Lung microvascular endothelial cell (primary cell): ENCODE measurements at places on chromosomes 13 and 19. TPM values are rescaled to one million over a fixed set of nuclear protein-coding genes. Genes with fewer than 3 reads are reported as not detected.
A peak's percentile ranks its signal among the peaks of the same experiment; 100 is the strongest.

DNA sequence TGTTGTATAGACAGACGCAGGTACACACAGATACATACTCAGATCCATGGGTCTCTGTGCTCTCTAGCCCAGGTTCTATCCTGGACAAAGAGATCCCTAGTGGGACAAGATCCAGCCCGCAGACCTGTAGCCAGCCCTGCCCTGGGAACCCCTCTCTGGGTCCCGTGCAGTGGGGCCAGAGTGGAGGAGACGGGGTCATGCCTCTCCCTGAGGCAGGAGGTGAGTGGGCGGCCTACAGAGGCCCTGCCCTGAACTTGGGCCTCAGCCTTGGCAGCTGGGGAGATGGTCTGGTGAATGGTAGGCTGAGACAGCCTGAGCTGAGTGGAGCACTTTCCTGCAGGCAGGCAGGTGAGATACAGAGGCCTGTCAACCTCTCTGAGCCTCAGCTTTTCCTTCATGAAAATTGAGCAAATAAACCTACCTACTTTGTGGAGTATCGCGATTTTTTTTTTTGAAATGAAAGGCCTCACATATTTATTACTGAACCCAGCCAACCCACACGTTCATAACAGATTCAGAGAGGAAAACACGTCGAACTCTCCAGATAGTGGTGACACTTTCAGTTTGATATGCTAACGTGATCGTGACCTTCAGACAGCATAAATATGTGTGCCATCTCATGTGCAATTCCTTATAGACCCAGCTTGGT, 3.4 kb upstream of the JUND start:
- no peak for DNase-seq

- DNase-seq, result peak; percentile 48
Measured at GRCh38 chr13:45482571-45483173, 17.9 kb downstream of the COG3 start.

- no peak for DNase-seq
Measured at GRCh38 chr13:111534751-111535522, 214.5 kb downstream of the TEX29 start.

DNA sequence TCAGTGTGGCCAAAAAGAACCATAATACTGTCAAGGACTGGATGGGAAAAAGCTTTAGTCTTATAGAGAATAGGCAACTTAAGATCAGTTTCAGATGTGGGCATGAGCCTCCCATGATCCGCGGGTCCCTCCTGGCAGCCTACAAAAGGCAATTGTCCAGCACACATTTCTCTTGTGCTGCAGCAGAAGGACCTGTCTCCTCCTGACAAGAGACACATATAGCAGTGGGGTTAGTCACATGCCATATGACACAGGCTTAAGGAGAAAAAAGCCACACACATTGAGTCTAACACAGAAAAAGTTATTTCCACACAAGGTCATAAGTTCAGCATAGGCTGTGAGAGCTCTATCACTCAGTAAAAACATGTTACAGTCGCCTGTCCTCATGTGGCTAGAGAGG, 1378.7 kb upstream of the PRR20A start:
- no peak for DNase-seq

DNA sequence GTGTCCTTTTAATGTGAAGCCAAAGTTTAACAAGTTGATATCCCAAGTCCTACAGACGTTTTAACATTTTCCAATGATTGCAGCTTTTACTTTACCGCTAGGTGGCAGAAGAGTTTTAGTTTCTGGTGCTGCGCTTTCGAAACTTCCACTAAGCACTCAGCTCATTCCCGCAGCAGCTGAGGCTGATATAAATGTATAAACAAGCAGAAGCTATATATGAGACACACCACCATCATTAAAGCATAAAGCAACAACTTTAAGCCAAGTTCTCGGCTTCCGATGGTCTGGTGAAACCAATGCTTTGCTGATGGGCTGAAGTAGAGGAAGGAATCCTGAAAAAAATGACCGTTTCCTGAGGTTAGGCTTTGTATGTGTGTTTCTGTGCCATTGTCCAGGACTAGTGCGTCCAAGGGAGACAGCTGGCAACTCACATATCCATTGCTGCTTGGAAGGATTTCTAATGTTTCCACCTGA, 753.9 kb downstream of the OLFM4 start:
- peak; percentile 46 for DNase-seq

DNA sequence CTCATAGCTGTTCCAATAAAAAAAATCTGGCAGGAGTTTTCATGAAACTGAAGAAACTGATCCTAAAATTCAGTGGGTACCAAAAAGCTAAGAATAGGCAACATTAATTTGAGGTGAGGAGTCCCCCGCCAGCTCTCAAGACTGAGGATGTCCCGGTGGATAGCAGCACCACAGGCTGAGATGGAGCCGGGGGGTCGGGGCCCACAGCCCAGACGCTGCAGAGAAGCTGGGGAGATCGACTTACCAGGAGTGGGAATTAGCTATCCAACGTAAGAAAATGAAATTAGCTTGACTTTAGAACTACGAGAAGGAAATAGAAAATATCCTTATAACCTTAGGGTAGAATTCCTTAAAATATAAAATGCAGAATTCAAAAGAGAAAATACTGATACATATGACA, 23.2 kb upstream of the DCUN1D2 start:
- no peak for DNase-seq

Gene SIGLEC5
- not detected in 2 replicates for total RNA-seq

DNA sequence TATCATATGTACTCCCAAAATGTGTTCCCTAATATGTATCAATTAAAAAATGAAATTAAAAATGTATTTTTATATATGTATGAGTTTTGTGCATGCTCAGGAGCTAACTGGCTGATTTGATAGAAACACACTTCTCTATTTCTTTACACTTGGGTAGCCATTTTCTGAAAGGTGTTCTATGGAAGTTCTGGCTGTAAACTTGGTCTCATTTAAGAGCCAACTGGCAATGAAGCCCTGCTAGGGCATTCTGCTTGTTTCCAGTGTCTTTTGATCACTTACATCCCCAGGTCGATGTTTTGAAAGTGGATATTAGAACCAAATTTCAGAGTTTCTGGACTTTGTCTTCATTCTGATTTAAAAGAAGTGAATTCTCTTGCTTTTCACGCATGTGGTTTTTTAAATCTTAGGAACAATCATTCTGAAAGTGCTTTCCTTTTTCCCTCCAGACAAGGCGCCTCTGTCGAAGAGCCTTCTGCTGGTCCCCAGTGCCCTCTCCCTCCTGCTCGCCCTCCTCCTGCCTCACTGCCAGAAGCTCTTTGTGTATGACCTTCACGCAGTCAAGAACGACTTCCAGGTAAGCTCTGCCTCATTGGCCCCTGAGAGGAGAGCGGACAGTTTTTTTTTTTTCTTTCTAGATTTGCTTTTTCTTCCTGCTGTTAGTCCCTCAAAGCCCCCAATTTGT, 20.1 kb downstream of the GPR18 start:
- DNase-seq, result no peak

GRCh38 chr13:114339857-114340534, 25.7 kb downstream of the CHAMP1 start:
- peak; percentile 47 for DNase-seq

Gene TLE2
- 7.2 and 17.5 TPM in 2 replicates for total RNA-seq

Gene CEACAM6
- total RNA-seq, result not detected in 2 replicates

DNA sequence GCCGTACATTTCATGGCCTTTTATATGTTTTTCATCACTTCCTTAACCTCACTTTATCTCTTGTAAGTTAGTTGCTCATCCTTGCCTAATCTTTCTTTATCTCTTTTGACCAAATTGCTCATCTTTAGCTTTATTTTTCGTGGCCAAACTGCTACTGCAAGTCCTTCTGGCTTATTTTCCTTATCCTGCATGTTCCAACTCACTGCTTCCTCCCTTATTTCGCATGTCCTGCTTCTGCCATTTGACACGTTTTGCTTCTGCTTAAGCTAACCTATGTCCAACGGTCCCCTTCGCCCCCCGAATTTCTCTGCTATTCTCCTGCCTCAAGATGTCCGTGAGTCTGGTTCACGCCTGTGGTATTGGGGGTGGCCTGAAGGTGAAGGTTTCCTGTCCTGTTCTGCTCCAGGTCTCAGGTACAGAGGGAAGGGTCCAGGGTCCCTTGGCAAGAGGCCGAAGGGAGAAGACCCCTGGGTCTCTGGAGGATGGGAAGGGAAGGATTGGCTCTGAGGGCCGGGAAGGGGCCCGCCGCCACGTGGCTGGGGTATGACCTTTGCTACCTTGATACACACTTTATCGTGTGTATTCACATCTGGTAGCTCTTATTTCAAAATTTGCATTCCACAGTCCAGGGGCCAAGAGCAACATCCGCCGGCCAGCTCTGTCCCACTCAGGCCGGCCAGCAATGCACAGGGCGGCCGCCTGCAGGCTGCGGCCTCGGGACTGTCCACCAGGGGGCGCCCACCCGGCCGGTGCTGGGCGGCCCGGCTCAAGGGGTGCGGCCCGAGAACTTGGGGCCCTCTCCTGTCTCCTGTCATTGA, 2.9 kb upstream of the C19orf85 start:
- peak; percentile 45 for DNase-seq

Gene COL4A1
- total RNA-seq, result 836 and 1,068 TPM in 2 replicates

Gene ZNF132
- total RNA-seq, result 4.1 and 6.9 TPM in 2 replicates

DNA sequence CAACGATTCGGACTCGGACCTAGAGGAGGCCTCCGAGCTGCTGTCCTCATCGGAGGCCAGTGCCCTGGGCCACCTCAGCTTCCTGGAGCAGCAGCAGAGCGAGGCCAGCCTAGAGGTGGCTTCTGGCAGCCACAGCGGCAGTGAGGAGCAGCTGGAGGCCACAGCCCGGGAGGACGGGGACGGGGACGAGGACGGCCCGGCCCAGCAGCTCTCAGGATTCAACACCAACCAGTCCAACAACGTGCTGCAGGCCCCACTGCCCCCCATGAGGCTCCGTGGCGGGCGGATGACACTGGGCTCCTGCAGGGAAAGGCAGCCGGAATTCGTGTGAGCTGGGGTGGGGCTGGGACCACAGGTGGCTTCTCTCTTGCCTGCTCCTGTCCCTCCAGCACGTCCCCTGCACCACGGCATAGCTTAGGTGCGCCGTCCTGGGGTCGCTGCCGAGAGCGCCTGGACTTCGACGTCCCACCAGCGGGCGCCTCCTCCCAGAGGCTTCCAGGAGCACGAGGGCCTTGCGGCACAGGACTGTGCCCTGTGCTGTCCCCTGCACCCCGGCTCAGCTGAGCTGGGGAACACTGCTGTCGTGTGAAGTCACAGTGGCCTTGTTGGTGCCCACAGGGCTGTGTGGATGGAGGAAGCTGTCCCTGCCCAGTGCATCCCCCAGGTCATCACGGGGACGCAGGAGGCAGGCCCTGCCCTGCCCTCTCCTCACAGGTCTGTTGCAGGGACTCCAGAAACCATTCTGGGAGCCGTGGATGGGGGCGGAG, 9.3 kb downstream of the POLR2E start:
- no peak for DNase-seq

- no peak for DNase-seq
Measured at GRCh38 chr13:29487466-29488454, 107.7 kb downstream of the SLC7A1 start.

GRCh38 chr13:99448546-99448945, 52.7 kb upstream of the TM9SF2 start:
- no peak for DNase-seq

Gene ZNF256
- total RNA-seq, result 3.2 and 3.5 TPM in 2 replicates

- no peak for DNase-seq
Measured at GRCh38 chr13:64684685-64685431, 2545.3 kb downstream of the PCDH9 start.

GRCh38 chr13:56906909-56907308, 233.8 kb upstream of the PRR20A start:
- no peak for DNase-seq

- peak; percentile 49 for DNase-seq
Measured at GRCh38 chr19:56294549-56294948, 20.1 kb downstream of the ZSCAN5A start.

- DNase-seq, result no peak
Measured at GRCh38 chr13:97768134-97768533, 185.3 kb upstream of the IPO5 start.

Gene APOE
- 1.3 and 2.4 TPM in 2 replicates for total RNA-seq

DNA sequence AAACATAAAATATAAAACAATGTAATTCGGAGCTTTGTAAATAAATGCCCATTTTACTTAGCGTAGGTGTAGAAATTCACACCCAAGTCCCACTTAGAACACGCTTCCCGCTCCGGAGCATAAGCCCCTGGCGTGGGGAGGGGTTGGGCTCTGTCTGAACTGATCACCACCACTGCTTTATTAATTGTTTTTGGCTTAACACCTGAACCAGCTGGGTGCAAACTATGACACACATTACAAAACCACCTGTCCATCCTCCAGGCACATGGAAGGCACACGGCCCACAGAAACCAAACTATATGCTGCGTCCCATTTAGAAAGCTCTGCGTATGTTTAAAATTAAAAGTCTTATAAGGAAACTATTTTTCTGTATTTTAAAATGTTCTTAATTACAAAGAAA, 25.9 kb downstream of the RASA3 start:
- no peak for DNase-seq

Gene LHB
- not detected in 2 replicates for total RNA-seq

DNA sequence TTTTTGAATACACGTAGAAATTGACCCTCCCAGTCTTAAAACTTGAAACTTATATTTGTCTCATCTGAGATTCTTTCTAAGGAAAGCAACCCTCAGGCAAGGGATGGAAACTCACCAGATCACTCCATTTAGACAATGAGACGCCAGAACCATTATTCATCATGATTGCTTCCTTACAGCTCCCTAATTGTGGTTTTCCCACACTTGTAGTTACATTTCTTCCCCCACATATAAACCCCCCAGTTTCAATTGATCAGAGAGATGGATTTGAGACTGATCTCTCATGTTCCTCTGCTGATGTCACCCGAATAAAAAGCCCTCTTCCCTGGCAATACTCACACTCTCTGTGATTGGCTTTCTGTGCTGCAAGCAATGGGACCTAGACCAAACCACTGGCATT, 197.9 kb upstream of the STARD13 start:
- DNase-seq, result no peak

Gene OLFM2
- total RNA-seq, result 0.65 and 0.79 TPM in 2 replicates

- no peak for DNase-seq
Measured at GRCh38 chr13:93235258-93236015, 8.8 kb downstream of the GPC6 start.

- no peak for DNase-seq
Measured at GRCh38 chr19:55240713-55241020, 12.1 kb upstream of the TMEM86B start.

- no peak for DNase-seq
Measured at GRCh38 chr19:52871466-52871865, 14.0 kb upstream of the ZNF468 start.

Gene PCP2
- total RNA-seq, result not detected in 2 replicates

Gene TMEM150B
- not detected in 2 replicates for total RNA-seq

GRCh38 chr13:20664351-20664750, 39.1 kb upstream of the IL17D start:
- no peak for DNase-seq

DNA sequence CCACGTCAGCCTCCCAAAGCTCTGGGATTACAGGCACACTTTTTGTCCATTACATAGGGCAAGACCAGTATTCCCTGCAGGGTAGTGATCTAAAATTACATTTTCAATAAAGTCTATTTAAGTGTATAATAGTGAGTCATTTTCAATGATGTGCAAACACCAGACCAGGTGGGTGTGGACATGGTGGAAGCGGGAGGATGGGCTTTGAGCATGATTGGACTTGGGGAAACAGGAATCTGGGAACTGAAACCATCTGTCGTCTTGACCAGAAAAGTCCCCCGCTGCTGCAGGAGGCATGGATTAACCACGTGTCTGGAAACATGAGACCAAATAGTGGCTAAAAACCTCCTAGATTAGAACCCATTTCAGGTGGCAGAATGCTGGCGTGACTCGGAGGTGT, 4.9 kb downstream of the FXYD3 start:
- DNase-seq, result no peak
